Activated CD4-positive, alpha-beta T cell treated with anti-CD3 and anti-CD28 coated beads for 36 hours (primary cell): ENCODE measurements at places on chromosomes 6 and 20. TPM values are rescaled to one million over a fixed set of nuclear protein-coding genes. Genes with fewer than 3 reads are reported as not detected.

Gene FANCE
- total RNA-seq: 14.3 TPM

Gene VSX1
- total RNA-seq: not detected

Gene DBNDD2
- 30.0 TPM for total RNA-seq

Gene TMEM200A
- 0.21 TPM for total RNA-seq

Gene LST1
- 11.1 TPM for total RNA-seq

Gene FAM209B
- 0.43 TPM for total RNA-seq

Gene ZSCAN16
- 2.6 TPM for total RNA-seq

Gene RWDD1
- total RNA-seq: 40.0 TPM

Gene FNDC1
- total RNA-seq: not detected

Gene COX4I2
- total RNA-seq: not detected

Gene RIPOR3
- not detected for total RNA-seq

Gene GLP1R
- 0.94 TPM for total RNA-seq

Gene KCNQ5
- total RNA-seq: 5.5 TPM

Gene CST7
- 14.0 TPM for total RNA-seq

Gene GUCA1A
- total RNA-seq: not detected

Gene ULBP1
- total RNA-seq: 5.0 TPM

Gene PRPF6
- total RNA-seq: 60.5 TPM

Gene HLA-DQB2
- 0.69 TPM for total RNA-seq

Gene RSPH4A
- not detected for total RNA-seq

Gene LY86
- total RNA-seq: 1.5 TPM

Gene PROKR2
- total RNA-seq: not detected

Gene IP6K3
- total RNA-seq: not detected

Gene RFX6
- not detected for total RNA-seq

Gene GPX5
- total RNA-seq: not detected

Gene XKR7
- not detected for total RNA-seq

Gene TCF21
- not detected for total RNA-seq

Gene ADGRF1
- total RNA-seq: not detected

Gene RCAN2
- total RNA-seq: 0.91 TPM

Gene POM121L2
- total RNA-seq: not detected

Gene HEY2
- not detected for total RNA-seq

Gene MOG
- total RNA-seq: not detected

Gene TRIM15
- total RNA-seq: 0.18 TPM

Gene BPIFB4
- not detected for total RNA-seq

Gene TAGAP
- 44.8 TPM for total RNA-seq

Gene MAFB
- total RNA-seq: not detected

Gene CLIC5
- total RNA-seq: 3.7 TPM
